Memory B cell (primary cell): ENCODE measurements at places on chromosomes 4 and X.

GRCh38 chr4:165328101-165328425 is 594 bp downstream of the MSMO1 start:
- H3K27me3 ChIP-seq, result no peaks in the 10 kb centered on the region
- DNase-seq, result no peak
- peaks cover 14% of the 10 kb centered on the region for H3K36me3 ChIP-seq
- H3K4me1 ChIP-seq, result peaks cover 29% of the 10 kb centered on the region
- H3K27ac ChIP-seq, result no peak overlapping the region

GRCh38 chr4:2362266-2363055 is 56.0 kb downstream of the ZFYVE28 start:
- no peak for DNase-seq
- H3K27ac ChIP-seq, result peak overlapping the region; percentile 50
- H3K36me3 ChIP-seq, result no peaks in the 10 kb centered on the region
- no peak overlapping the region for H3K4me3 ChIP-seq

GRCh38 chr4:161604516-161605300 is 559.1 kb downstream of the FSTL5 start:
- no peaks in the 10 kb centered on the region for H3K4me1 ChIP-seq
- no peak for DNase-seq
- H3K4me3 ChIP-seq, result no peak overlapping the region

DNA sequence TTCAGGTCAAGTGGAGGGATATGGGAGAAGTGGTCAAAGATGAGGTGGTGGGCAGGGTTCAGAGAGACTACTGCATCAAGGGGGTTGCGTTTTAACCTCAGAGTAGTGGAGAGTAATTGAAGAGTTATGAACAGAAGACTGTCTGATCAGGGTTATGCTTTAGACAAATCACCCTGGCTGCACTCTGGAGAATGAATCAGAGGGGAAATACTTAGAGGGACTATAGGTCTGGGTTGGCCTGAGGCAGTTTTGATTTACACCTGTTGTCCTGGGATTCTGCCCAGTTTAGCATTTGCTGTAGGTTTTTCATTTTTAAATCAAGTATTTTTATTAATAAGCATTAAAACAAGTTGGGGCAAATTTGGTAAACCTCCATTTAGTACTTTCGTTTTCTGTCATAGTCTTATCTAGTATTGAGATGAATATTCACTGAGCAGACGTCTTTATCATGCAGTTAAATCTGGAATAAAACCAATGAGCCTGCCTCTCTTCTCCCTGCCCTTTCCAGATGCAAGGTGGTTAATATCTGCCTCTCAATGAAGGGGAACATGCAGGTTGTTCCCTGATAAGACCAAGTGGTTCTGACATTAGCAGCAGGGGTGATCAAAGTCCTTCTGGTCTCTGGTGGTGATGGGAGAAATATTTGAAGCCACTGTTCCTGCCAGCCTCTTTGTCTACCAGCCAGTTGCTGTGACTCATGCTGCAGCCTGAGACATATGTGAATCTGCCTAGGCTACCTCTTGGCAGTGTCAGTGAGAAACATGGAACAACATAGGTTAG is 116.0 kb upstream of the RPS6KA3 start:
- no peaks in the 10 kb centered on the region for H3K36me3 ChIP-seq
- H3K27me3 ChIP-seq, result no peaks in the 10 kb centered on the region
- no peak for DNase-seq
- no peak overlapping the region for H3K4me3 ChIP-seq

DNA sequence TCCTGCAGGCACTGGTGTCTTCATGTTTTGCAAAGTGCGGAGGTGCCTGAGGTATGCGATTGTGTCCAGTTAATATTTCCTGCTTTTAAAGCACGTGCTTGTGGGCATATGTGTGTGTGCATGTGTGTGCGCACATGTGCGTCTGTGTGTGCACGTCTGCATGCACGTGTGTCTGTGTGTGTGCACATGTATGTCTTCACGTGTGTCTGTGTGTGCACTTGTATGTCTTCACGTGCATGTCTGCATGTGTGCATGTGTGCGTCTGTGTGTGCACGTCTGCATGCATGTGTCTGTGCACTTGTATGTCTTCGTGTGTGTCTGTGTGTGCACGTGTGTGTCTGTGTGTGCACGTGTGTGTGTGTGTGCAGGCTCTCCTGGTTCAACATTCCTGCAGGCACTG is 49.5 kb downstream of the SHOX start:
- H3K27me3 ChIP-seq, result peaks cover 2% of the 10 kb centered on the region
- DNase-seq, result no peak
- no peaks in the 10 kb centered on the region for H3K4me1 ChIP-seq
- H3K36me3 ChIP-seq, result no peaks in the 10 kb centered on the region
- no peak overlapping the region for H3K4me3 ChIP-seq

GRCh38 chr4:68372588-68372987 is 22.7 kb upstream of the YTHDC1 start:
- no peak overlapping the region for H3K27ac ChIP-seq
- H3K27me3 ChIP-seq, result peaks cover under 1% of the 10 kb centered on the region
- DNase-seq, result no peak
- peaks cover 6% of the 10 kb centered on the region for H3K4me1 ChIP-seq
- H3K4me3 ChIP-seq, result no peak overlapping the region

DNA sequence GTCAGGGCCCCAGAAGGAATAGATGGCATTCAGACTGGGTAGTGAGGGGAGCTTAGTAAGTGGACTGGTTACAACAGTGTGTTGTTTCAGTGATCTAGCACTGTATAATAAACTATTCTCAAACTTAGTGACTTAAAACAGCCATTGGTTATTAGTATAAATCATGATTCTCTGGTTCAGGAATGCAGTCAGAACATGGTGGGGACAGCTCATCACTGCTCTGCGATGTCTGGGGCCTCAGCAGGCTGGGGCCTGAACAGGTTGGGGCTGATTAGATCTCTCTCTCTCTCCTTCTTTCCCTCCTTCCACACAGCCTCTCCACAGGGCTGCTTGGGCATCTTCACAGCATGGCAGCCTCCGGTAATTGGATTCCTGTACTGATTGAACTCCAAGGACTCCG is 160.4 kb downstream of the GATB start:
- DNase-seq, result no peak
- H3K4me1 ChIP-seq, result no peaks in the 10 kb centered on the region
- no peaks in the 10 kb centered on the region for H3K36me3 ChIP-seq

DNA sequence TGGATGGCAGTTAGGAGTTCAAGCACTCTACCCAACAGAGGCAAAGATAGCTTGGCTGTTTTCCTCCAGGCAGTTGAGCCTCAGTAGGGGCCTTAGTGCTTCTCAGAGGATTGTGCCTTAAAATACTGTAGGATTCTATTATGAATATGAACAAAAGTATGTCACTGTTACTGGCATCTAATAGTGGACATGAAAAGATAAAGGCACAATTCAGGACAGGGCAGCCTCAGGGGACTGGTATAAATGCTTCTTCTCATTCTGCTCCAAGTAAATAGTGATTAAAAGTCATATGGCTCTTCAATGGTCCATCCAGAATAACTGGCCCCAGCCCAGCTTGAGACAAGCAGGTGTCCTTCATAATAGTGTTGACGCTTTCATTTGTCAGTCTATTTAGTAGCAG is 17.7 kb downstream of the COL4A6 start:
- H3K27me3 ChIP-seq, result no peaks in the 10 kb centered on the region
- H3K4me3 ChIP-seq, result no peak overlapping the region
- no peak overlapping the region for H3K27ac ChIP-seq

- no peaks in the 10 kb centered on the region for H3K36me3 ChIP-seq
Observed at GRCh38 chr4:78552389-78553042, 946 bp downstream of the ANXA3 start.

DNA sequence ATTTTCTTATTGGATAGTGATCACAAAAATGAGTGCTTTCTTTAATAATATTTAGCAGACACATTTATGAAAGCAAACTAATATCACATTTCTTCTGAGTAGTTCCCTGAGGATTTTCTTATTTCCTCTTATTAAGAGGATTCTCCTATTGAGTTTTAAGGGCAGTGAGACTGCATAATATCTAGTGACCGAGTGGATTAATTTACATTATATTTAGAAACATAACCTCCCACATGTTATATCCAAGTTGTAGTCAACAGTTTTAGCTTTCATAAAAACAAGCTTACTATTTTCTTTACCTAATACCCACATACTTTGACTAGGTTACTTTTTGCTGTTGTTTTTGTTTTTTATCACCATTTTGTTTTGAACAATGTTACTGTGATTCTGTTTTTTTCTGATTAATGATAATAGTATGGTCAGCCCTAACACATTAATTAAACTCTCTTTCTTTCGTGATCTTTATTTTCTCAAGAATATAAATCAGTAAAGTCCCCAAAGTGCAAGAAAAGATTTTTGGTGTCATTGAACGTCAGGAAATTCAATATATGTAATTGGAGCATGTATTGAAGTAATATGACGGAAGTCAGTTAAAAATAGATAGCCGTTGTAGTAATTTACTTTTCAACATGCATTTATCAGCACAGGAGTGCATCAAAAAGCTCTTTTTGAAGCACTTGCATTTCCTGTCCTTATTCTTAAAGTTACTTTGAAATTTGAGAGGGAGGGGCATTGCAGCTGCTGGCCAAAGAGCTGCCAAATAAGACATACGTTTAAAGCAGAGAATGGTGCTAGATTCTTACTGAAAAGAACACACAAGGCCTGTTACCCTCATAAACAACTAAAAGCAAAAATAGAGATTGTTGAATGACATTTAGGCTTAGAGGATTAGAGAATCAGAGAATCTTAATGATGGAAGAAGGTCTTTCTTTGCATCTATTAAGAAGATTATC is 25.2 kb downstream of the DDIT4L start:
- H3K4me3 ChIP-seq, result no peak overlapping the region
- H3K27me3 ChIP-seq, result no peaks in the 10 kb centered on the region
- H3K36me3 ChIP-seq, result peaks cover 7% of the 10 kb centered on the region
- H3K4me1 ChIP-seq, result peaks cover 14% of the 10 kb centered on the region
- no peak for DNase-seq

- no peak for DNase-seq
- H3K27me3 ChIP-seq, result peaks cover 12% of the 10 kb centered on the region
- H3K27ac ChIP-seq, result no peak overlapping the region
Observed at GRCh38 chr4:42309361-42310260, 87.7 kb upstream of the SHISA3 start.

DNA sequence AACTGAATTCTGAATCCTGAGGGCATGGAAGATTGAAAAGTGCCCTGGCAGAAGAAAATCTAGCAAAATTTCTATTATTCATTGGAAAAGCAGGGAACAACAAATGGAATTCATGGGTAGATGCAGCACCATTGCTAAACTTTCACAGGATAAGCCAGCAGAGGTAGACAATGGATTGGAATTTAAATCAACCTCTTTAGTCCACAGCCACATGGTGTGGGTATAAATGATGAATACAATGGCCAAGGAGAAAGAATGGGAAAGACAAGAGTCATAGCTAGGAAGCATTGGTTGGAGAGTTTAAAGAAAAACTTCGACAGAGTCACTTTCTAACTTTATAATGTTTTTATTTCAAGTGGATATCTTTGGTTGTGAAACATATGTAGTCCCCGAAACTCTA is 332.8 kb upstream of the PUDP start:
- H3K27ac ChIP-seq, result no peak overlapping the region
- no peak for DNase-seq
- no peaks in the 10 kb centered on the region for H3K36me3 ChIP-seq

DNA sequence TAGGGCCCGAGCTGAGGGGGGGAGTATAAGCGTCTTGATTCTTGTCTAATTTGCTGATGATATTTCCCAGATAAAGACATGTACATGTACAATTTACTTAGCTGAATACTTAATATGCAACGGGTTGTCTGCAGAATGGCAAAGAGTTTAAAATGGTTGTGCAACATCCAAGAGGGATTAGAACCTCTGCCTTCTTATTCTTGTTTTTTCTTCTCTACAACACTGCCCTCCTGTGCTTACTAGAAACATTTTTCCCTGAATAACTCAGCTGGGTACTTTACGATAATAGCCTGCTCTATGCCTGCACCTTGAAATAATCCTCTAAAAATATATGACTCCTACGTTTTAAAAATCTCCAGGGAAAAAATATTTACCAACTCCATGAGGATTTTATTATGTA is 41.8 kb downstream of the INTS12 start:
- DNase-seq, result no peak
- no peak overlapping the region for H3K27ac ChIP-seq
- H3K4me1 ChIP-seq, result peaks cover 3% of the 10 kb centered on the region
- no peak overlapping the region for H3K4me3 ChIP-seq

- H3K27me3 ChIP-seq, result peaks cover 11% of the 10 kb centered on the region
- H3K27ac ChIP-seq, result no peak overlapping the region
- peak overlapping the region; percentile 70 for H3K4me3 ChIP-seq
- peak; percentile 41 for DNase-seq
- peaks cover 2% of the 10 kb centered on the region for H3K36me3 ChIP-seq
Observed at GRCh38 chrX:150364347-150365050, 1.4 kb downstream of the MAMLD1 start.

DNA sequence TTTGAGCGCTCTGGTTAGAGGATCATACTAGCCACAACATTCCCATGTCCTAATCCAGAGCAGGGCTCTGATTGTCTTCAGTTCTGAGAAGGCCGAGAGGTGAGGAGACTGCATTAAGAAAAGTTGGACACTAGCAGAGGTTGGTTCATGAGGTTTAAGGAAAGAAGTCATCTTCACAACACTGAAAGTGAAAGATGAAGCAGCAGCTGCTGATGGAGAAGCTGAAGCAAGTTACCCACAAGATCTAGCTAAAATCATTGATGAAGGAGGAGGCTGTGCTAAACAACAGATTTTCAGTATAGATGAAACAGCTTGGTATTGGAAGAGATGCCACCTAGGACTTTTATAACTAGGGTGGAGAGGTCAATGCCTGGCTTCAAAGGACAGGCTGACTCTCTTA is 36.8 kb downstream of the RAP1GDS1 start:
- H3K36me3 ChIP-seq, result peaks cover 49% of the 10 kb centered on the region
- H3K27me3 ChIP-seq, result no peaks in the 10 kb centered on the region
- H3K27ac ChIP-seq, result peak overlapping the region; percentile 78
- H3K4me3 ChIP-seq, result no peak overlapping the region
- DNase-seq, result no peak
- peaks cover 29% of the 10 kb centered on the region for H3K4me1 ChIP-seq

- peak overlapping the region; percentile 89 for H3K4me3 ChIP-seq
- peak; percentile 25 for DNase-seq
- peaks cover 2% of the 10 kb centered on the region for H3K4me1 ChIP-seq
- no peaks in the 10 kb centered on the region for H3K27me3 ChIP-seq
- peaks cover 4% of the 10 kb centered on the region for H3K36me3 ChIP-seq
Observed at GRCh38 chrX:41085878-41086626, 807 bp downstream of the USP9X start.

DNA sequence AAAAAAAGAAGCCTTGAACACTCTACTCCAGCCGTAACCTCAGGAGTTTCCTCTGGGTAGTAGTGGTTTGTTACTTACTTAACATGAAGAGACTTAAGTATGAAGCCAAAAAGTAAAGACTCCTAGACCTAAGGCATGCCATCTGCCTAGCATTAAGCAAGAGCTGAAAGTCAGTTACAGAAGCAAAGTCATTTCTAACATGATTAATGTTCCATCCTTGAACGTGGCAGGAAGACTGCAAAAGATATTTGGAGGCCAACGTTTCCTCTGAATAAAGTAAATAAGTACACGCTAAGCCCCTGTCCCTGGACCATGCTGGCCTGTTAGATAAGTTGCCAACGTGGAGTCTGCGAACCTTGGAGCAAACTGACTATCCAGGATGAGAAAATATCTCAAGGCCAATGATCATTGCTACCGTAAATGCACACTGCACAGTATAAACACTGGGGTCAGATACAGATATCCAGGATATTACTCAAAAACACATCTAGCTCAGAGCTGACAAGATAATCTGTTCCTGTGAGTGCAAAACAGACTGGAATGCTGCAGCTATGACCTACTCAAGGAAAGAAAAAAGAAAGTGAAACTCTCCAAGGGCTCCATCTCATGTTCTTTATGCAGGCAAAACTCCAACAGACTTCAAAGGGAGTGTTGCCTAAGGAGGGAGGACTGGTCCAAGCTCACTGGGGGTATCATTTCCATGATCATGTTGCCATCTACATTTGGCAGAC is 255.8 kb downstream of the COL25A1 start:
- no peaks in the 10 kb centered on the region for H3K36me3 ChIP-seq
- H3K4me1 ChIP-seq, result no peaks in the 10 kb centered on the region
- H3K27ac ChIP-seq, result no peak overlapping the region
- DNase-seq, result no peak
- no peak overlapping the region for H3K4me3 ChIP-seq
